ENCODE measurements at places on chromosomes 12 and 14.

DNA sequence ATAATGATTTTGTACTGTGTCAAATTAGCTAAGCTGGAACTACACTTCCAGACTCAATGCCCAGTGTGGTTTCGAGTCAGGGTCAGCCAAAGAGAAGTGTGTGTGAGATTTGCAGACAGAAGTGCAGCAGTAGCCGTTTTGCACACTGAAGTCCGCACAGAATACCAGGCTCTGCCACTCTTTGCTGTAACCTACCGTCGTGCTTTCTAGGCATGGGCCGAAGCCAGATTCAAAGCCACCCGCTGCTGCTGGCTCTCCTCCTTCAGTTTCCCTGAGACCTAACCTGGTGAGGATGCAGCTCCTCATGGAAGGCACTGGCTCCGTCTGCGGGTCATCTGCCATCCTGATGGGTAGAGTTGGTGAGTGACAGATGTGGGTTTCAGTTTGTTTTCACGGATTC is 48.8 kb downstream of the LRTM2 start:
- DNase-seq: no peak

DNA sequence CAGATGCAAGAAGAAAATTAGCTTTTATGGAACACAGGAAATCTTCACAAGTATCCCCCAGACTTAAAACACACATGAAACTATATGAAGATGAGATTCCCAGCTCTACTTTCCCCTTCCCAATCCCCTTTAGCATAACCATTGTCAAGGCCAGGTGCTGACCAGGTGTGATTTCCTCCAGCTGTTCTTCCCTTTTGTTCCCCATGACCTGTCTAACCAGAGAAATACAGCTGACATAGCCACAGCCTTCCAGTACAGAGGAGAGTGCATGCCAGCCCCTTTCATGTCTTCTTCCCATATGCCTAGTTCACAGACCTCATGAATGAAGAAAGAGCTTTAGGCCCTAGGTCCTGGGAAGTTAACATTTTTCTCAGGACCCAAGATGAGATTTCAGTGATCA is 43.5 kb upstream of the FKBP4 start:
- DNase-seq: no peak

DNA sequence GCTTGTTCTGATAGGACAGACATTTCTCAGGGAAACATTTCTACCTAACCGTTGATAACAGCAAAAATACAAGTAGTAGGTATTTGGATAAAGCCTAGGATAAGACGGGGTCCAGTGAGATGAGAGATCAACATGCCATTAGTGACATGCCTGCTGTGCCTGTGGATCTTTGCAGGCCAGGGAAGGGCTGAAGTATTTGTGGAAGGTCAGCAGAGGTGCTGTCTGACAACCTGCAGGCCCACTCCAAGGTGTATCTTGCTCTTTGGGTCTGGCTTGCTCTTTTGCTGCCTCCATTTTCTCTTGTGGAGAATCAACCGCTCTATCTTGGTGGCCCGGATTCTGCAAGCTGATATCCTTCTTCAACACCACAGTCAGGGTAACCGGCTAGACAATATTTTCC is 46.7 kb downstream of the MSRB3 start:
- DNase-seq: no peak

DNA sequence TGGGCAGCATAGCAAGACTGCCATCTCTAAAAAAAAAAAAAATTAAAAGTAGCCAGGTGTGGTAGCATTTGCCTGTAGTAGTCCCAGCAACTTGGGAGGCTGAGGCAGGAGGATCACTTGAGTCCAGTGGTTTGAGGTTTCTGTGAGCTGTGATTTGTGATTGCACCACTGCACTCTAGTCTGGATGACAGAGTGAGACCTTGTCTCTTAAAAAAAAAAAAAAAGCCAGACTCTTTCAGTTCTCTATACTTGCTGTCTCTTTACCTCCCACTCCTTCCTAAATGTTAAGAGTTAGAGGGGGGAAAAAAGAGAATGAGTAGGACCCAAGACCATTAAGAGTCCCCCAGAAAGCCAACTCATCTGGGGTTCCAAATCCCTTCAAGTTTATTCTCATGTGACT is 17.8 kb downstream of the EIF2S1 start:
- no peak for DNase-seq

- no peak for DNase-seq
These were observed 1.5 kb downstream of the TMEM132C start for GRCh38 chr12:128268379-128268995.

- DNase-seq: no peak
These were observed 5.9 kb upstream of the SIVA1 start for GRCh38 chr14:104746934-104747481.

GRCh38 chr14:99852578-99852977 is 59.4 kb downstream of the EML1 start:
- DNase-seq: no peak

DNA sequence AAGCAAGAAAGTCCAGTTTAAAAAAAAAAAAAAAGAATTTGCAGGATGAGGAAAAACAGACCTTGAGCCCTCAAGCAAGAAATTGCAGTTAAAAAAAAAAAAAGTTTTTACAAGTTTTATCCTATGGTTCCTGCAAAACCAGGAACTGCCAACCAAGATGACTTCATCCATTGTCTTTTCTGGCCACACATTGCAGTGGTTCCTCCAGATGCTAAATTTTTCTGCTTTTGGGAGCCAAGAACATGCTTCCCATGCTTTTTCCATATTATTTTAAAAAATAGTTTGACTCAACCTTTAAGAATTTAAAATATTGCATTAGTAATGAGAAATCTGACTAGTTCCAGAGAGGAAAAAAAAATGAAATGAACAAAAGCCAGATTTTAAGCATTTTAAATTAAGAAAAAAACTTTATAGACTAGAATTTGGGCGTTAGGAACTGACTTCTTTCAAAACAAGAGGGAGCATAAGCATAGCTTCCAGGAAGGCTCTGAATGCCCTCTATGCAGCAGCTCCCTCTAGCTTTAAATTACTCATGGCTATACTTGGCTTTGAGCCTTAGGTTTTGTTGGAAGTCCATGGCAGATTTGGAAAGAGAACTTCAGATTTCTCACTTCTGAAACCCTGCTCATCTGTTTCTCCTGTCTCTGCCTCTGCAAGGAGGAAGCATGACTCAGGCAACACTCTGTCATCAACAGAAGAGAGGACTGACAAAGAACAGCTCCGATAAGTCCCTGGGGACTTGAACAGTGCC is 124.5 kb downstream of the GPR65 start:
- no peak for DNase-seq

GRCh38 chr12:11059784-11060183 is 2.3 kb downstream of the TAS2R46 start:
- no peak for DNase-seq

GRCh38 chr12:122148657-122149056 is 25.4 kb downstream of the IL31 start:
- no peak for DNase-seq

DNA sequence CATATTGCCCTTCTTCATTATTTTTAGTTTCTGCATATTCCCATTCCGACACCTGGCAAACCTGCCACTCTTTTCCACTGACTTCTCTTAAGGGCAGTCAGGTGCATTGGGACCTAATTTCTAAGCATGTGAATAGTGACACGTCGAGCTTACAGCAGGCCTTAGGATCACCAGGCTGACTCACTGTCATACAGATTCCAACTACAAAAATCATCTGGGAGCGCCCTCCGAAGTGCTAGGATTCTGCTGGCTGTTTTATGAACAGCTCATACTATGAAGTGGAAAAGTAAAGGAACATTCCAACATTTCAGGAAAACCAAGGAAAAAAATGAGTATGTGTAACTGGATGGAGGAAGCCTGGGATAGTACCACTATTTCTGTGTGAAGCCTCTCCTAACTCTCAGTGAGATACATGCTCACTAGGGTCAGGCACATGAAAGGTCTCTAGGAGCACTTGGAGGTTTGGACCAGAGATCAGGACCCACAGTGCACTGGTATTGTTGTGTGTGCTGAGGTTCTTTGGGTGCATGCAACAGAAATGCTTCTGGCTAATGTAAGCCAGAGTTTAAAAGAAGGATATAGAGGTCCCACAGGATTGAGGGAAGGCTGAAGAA is 257.4 kb downstream of the ZFP36L1 start:
- no peak for DNase-seq

DNA sequence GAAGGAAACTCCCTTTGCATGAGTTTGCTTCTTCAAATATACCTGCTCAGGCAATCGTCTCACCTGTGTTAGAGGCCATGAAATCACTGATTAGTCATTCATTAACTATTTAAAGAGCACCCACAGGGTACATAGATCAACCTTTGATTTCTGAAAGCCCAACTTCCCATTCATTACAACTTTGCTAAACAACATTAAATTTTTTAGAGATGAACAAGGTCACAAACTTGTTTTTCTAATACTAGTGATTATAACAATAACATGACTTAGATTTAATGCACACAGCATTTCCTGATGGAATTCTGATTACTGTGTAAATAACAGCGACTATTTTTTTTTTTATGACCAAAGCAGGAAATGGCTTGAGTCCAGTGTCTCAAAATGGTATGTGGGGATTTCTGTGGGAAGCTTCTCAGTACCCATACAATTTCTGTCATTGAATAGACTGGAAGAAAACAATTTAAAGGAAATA is 5.4 kb upstream of the ERO1A start:
- DNase-seq: no peak

DNA sequence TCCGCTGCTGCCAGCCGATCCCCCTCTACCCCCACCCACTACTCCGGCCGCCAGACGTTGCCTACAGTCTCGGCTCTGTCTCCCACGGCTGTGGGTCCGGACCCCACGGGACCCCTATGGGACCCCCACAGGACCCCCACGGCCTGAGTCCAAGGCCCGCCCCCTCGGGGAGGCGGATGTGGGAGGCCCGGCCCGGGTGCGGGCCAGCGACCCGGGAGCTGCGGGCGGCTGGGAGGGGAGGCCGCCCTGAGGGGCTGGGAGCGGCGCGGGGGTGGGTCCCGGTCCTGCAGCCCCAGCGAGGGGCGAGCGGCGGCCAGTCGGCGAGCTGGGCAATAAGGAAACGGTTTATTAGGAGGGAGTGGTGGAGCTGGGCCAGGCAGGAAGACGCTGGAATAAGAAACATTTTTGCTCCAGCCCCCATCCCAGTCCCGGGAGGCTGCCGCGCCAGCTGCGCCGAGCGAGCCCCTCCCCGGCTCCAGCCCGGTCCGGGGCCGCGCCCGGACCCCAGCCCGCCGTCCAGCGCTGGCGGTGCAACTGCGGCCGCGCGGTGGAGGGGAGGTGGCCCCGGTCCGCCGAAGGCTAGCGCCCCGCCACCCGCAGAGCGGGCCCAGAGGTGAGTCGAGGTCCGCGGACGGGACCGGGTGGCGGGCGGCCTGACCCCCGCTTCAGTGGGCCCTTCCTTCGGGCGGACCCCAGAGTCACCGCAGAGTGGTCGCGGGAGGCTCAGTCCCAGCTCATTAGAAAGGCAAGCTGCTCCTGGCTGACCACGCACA is at the start of gene ACVRL1:
Gene ACVRL1, plus strand, starts transcription at position 422 of the 773 bp plus-strand sequence. CDS start 4,971 bp downstream, outside the sequence.
- DNase-seq: no peak

DNA sequence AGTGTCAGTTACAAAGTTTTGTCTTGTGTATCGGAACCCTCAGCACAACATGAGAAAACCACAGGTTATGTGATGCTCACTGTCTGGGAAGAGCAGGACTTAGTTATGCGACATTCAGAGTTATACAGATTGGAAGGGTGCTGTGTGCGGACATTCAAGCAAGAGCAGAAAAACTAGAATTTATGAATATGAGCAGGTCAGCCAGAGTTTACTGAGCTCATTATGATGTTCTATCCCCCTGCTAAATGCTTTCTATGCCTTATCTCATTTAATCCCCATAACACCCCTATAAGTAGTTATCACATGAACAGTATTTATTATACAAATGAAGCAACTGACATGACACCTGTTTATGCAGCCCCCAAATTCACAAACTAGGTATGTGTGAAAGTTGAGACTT is 1083.2 kb downstream of the FLRT2 start:
- DNase-seq: no peak

DNA sequence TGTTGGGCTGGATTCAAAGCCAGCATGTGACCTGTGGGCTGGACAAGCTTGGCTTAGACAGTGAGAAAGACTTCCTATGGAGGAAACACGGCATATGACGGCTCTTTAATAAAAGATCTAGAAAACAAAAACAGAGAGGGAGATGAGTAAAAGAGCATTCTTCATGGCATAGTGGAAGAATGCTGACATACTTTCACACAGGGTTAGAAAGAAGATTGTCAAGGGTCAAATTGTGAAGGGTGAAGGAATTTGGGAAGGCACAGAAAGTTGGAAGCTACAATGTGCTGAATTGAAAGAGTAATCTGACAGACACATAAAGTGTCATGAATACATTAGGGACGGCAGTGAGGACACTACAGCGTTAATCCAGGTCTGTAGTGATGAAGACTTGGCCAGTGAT is 63.4 kb downstream of the GALNT4 start:
- no peak for DNase-seq

GRCh38 chr14:51704545-51704944 is 52.8 kb downstream of the FRMD6 start:
- DNase-seq: no peak

- no peak for DNase-seq
These were observed 8.6 kb downstream of the STAT2 start for GRCh38 chr12:56351325-56351724.

DNA sequence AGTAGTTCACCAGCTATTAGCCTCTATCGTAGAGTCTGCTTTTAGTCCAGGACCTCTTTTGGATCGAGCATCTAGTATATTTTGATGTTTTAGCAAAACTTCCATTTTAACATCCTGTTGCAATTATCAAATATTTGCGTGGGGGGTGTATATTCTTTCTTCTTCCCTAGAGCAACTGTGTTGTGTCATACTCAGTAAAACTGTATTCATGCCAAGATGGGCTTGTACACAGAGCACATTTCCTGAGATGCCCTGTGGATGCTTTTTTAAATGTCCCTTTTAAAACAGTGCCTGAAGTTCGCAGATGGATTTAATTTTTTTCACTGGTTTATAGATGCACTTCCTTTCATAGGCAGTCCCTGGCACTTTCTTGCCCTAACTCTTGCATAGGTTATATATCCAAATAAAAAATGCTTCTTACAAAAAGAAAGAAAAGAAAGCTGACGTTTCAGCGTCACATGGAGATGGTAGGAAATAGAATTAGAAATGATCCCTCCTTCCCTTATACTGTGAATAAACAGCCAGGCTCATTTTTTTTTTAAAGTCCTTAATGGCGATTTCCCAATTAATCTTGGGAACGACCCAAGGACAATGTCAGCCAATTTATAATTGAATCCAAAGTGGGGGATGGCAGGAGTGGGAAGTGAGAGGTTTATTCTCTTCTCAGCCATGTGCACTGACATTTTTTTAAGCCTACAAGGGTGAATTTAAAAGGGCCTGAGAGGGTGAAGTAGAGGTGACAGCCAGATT is 247.0 kb downstream of the SLC41A2 start:
- no peak for DNase-seq

- DNase-seq: no peak
These were observed 268.8 kb downstream of the TTC8 start for GRCh38 chr14:89093083-89093730.

- no peak for DNase-seq
These were observed 155.5 kb upstream of the NTF3 start for GRCh38 chr12:5276327-5276880.

GRCh38 chr12:130549361-130549760 is 166.7 kb downstream of the RIMBP2 start:
- DNase-seq: no peak

All from activated gamma-delta T cell (primary cell).